Mesenchymal stem cell (in vitro differentiated cells and primary cell): ENCODE measurements at places on chromosomes 6 and 20.

DNA sequence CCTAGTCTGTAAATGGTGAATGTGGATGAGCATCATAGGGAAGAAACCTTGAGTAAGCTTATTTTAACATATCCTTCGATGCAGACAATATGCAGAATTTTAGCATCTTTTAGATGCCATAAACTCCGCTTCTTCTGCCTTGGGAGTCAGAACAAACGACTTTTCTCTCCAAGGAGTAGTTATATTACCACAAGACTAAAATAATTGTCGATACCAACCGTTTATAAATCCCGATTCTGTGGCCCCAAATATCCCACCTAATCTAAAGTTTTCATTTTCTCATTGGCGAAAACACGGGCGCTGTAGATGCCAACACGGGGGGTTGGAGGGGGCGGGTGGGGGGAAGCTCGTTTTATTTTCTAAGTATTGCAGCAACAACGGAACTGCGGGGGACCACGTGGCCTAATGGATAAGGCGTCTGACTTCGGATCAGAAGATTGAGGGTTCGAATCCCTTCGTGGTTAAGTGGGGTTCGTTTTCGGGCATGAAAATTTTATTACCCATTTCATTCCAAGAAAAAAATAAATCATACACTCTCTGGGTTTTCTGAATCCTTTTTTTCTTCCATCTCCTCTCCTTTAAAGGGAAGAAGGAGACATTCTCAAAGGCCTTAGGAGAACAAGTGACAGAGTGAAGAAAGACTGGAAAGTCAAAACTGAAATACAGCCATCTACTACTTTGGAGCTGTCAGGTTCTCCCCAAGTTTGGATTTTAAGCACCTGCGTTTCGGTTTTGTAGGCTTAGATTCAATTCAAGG is 65.5 kb upstream of the BTN3A2 start:
- DNase-seq, result no peak

GRCh38 chr6:138291849-138292181 is 73.5 kb upstream of the PBOV1 start:
- DNase-seq, result no peak

- DNase-seq, result peak; percentile 49
These were observed 118.3 kb downstream of the RALGAPA2 start for GRCh38 chr20:20594171-20594530.

DNA sequence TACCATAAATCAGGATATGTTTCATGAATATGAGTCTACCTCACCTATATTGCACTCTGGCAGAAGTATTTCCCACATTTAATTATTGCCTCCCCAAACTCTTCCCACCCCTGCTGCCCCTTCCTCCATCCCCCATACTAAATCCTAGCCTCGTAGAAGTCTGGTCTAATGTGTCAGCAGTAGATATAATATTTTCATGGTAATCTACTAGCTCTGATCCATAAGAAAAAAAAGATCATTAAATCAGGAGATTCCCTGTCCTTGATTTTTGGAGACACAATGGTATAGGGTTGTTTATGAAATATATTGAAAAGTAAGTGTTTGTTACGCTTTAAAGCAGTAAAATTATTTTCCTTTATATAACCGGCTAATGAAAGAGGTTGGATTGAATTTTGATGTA is 6.4 kb downstream of the EDN1 start:
- no peak for DNase-seq

DNA sequence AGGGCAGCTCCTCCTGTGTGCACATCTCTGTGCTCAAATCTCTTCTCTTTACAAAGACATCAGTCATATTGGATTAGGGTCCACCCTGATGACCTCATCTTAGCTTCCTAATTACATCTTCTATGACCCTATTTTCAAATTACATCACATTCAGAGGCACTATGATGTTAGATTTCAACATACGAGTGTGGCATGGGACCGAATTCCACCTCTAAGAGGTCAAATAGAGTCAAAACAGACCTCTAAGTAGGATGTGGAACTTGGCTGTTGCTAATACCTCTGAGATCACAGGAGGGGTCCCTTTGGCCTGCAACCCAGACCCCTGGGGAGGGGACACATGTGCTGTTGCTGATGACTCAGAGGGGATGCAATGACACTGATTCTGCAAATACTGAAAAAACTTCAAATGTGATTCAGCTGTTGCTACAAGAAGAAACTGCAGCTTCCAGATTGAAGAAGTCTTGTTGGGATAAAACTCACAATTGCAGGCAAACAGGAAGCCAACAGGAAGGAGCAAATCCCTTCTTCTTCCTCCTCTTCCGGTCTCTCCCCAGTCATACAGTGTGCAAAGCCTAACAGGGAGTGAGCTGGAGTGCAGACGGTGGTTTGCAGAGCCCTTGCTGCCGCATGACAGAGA is 216.2 kb downstream of the MYLK4 start:
- no peak for DNase-seq

DNA sequence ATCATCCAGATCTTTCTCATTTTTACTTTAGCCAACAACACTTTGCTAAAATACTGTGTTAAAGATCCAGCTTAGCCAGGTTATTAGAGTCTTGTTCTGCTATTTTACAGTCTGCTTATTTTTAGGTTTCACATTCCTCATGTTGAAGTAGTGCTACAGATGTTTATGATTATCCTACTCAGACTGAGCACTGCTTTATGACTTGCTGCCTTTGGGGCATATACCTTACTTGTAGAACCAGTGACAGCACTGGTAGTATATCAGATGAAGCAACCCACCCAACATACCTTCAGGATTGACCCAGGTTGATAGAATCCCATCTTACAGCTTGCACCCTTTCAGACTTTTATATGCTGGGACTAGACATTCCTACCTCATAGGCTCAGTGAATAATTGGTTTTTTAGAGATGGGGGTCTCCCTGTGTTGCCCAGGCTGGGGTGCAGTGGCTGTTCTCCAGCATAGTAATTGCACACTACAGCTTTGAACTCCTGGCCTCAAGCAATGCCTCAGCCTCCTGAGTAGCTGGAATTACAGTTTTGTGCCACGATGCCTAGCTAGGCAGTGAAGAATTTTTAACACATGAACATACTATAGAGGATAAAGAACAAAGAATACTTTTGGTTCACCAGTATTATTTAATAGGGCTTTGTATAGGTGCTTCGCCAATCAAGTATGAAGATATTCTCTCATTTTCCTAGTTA is 63.8 kb upstream of the DYNLRB1 start:
- DNase-seq, result no peak

DNA sequence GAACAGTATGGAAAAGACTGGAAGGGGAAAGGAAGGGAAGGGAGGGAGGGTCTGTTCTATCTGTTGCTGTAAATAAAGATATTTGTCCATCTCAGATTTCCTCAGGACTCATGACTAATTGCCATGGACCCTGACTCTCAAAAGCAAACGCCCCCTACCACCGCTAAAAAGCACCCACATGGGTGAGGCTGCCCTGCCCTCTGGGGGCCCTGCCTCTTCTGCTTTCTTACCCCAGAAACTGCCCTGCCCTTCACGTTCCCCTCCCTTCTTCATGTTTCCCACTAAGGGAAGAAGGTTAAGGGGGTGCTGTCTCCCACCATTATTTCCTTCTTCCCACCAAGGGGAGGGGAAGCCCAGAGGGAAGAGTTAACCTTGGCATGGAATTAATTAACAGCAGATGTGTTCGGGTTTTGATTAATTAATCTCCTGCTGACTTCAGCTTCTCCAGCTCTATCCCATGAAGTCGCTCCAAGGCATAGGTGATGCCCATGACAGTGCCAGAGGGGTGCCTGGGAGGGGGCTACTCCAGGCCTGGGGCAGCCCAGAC is 16.0 kb downstream of the MDFI start:
- no peak for DNase-seq

GRCh38 chr6:6736791-6737654 is 148.5 kb downstream of the LY86 start:
- DNase-seq, result no peak

GRCh38 chr6:112801468-112802080 is 454.4 kb downstream of the RFPL4B start:
- DNase-seq, result peak; percentile 6

DNA sequence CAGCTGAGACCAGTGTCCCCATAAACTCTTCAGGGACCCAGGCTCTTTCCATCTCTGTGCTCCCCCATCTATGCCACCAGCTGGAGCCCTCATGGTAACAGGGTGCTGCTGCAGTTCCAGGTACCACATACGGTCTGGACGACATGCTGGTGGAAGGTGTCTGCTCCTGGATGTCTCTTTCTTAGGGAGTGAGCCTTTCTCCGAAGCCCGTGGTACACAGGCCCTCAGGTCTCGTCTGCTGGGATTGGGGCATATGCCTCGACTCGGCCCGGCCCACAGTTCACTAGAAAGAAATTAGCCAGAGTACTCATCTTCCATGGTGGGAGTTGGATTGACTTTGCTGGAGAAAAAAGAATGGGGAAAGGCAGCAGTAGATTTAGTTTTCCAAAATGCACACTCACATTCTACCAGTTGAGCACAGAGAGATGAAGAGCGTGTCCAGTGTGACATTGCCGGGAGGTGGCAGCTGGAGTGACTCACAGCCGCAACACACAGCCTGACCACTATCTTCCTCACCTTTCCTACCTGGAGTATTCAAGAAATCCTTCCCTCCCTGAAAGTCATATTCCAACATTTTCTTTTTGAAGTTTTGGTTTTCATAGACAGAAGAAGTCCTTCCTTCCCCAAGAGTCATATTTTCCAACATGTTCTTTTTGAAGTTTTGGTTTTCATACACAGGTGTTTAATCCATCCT is 18.6 kb upstream of the SPO11 start:
- DNase-seq, result no peak

DNA sequence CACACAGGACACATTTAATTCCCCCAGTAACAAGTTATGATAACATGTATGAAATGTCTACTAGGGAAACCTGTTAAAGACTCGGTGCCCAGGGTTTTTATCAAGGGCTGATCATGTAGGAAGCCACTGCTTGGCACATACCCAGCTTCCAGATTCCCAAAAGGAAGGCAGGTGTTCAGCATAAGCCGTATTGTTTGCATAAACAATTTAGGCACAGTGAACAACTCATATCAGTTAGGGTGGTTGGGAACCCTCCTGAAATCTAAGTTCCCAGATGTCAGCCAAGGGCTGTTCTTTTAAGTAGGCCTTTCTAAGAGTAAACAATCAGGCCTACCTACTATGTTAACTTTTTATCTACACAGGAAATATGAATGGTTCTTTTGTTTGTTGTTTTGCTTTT is 74.1 kb downstream of the ASXL1 start:
- DNase-seq, result no peak

- peak; percentile 63 for DNase-seq
These were observed 547.9 kb upstream of the SLC35B3 start for GRCh38 chr6:8983202-8983688.

DNA sequence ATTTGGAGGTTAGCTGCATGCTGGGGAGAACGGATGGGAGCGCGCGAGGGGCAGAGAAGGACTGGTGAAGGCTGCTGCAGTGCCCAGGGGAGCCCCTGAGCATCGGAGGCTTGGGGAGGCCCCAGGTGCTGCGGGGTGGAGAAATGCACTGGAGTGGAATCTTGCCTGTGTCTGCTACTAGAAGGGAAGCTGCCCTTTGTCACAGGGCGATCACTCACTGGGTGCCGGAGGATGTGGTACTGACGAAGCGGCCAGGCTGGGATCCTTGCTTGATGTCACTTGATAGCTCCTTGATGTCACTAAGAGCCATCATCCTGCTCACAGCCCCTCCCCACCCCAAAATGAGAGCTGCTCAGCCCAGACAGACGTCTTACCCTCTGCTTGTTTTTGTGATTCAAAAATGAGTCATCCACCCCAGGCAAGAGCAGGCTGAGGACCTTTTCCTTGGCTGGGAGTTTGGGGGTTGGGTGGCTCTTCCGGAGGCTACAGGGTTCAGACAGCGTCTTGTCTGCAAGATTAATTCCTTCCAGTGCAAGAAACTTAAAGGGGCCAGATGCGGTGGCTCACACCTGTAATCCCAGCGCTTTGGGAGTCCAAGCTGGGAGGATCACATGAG is 62.6 kb upstream of the PMEPA1 start:
- DNase-seq, result no peak

- DNase-seq, result no peak
These were observed 93.1 kb upstream of the HEY2 start for GRCh38 chr6:125656287-125656870.

DNA sequence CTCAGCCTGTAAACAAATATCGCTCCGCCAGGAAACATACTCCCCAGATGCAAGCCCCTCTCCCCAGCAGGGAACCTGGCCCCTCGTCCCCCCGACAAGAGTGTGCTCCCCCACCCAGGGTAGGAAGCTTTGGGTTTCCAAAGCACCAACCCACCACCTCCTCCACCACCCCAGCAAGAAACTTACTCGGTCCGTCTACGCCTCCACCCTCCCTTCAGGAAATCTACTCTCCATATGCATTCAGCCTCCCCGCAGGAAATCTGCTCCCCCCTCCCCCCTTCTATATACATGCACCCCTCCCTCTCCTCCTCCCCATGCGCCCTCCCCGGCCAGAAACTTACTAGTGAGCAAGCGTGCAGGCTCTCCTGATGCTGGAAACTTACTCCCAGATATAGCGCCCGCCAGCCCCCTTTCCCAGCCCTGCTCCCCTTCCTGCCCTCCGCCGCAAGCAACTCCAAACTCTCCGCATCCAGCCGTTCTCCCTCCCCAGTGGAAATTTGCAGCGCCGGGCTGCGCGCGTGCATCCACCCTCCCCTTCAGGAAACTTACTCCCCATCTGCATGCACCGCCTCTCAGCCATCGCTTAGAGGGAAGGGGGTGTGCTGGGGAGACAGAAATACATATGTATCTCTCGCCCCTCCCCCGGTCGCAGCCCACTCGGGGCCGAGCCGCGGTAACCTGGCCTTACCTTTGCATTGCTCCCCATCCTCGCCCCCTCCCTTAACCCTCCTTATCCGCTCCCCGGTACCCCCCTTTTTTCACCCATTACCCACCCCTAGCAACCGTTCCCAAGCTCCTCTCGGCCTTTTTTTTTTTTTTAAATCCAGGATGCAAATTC is at the start of gene TRERF1:
Gene TRERF1 (minus strand): TSS at position 594 of the 838 bp plus-strand sequence. CDS start 182,336 bp downstream, outside the sequence.
- DNase-seq, result peak; percentile 90

DNA sequence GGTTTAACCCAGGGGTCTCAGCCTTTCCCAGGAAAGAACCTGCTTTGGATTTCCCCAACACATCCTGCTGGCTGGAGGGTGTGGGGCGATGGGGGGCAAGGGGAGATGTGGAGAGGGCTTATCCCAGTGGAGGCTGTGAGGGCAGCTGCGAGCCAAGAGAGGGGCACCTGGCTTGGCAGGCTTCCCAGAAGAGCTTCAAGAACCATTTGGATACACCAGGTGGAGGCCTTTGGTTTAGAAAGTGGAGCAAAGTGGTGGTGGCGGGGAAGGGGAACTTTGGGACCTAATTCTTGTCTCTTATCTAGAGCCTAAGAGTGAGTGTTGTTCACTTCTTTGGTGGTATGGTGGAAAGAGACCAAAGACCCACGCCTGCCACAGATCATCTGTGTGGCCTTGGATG is 12.4 kb downstream of the CD40 start:
- no peak for DNase-seq
